ENCODE measurements at places on chromosomes 2 and 18.

DNA sequence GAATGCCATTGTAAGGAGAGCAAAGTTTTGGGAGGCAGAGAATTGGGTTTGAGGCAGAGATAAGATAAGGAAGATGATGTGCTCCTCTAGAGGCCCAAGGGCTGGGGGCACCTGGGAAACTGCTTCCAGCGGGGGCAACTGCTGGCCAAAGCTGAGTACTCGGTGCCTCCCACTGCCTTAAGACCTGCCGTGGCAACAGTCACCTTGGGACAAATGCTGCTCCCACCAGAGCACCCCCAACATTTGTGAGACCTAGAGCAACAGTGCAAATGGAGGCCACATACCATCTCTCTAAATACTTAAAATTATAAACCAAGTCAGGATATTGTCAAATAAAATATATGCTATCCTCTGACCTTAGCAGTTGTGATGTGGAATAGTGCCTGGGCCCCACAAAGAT lies 127.1 kb downstream of the CAPN13 start:
- no peak for DNase-seq

- DNase-seq = peak; percentile 74
Measured at GRCh38 chr2:106982350-106982749, 96.4 kb upstream of the ST6GAL2 start.

DNA sequence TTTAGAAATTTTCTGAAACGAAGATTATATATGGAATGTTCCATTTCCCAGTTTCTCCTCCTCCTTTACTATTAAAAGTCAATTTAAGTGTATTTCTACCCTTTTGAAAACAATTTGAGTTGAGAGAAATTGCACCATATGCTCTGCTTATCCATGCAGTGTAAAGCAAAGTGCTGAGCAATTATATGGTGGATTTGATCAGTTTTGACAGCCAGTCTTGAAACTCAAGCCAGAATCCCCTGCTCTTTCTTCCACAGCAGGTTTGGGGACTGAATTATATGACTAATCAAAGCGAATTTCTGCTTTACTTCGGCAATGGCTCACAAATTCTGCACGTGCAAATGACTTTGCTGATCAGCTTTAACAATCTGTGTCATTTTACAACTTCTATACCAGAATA lies 1183.6 kb downstream of the LRP1B start:
- no peak for DNase-seq

DNA sequence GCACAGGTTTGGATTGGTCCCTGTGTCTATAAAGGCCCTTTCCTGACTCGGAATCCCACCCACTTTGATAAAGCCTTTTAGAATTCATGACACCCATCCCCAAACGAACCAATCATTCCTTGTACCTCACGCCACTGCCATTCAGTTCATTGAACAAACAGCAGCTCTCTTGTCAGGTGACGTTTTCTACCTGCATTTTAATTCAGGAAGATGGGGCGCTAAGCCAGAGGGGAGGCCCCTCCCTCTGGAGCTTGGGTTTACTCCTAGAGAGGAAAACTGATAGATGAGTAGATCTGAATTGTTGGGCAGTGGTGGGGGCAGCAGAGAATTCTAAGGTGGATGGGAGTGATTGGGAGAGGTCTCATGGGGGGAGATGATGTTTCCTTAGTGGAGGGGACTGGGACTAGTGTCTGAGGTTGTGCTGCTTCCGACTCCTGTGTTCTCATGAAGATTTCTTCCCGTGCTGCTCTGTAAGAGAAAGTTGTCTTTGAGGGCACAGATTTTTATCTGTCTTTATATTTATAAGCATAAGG lies 9.6 kb downstream of the RRM2 start:
- no peak for DNase-seq

DNA sequence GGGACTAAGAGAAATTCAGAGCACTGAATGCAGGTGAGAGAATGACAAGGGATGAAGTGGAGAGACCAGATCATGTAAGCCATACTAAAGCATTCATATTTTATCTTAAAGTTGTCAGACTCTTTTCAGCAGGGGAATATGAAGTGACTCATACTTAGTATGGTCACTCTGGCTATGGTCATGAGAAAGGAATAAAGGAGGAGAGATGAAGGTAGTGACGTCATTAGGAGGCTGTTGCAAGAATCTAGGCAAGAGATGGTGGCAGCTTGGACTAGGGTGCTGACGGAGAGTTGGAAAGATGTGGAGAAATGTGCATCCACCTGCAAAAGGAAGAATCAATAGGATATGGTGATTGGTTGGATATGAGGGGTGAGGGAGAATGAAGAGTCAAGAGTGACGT lies 203.2 kb upstream of the ACVR2A start:
- peak; percentile 41 for DNase-seq

- no peak for DNase-seq
Measured at GRCh38 chr2:127679680-127680361, 4.5 kb upstream of the LIMS2 start.

GRCh38 chr18:47627030-47627429 lies 303.4 kb downstream of the SMAD2 start:
- DNase-seq = no peak

GRCh38 chr2:187986390-187987105 lies 305.1 kb upstream of the GULP1 start:
- no peak for DNase-seq

DNA sequence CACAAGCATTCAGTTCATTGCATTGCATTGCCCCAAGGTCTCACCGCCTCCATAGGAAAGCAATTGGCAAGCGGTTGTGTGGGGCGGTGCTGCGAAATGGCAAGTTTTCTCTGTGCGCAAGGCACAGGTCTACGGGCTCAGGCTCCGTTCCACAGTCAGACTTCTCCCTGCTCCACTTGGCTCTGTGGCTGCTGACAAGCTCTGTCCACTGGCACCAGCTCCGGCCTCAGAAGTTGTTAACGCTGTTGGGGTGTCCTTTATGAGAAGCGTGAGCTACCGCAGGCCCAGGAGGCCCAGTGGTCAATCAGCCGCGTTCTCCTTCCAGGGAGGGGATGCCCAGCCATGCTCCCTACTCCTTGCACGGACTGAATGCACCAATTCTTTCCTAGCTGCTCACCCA lies 87.0 kb upstream of the GATA6 start:
- DNase-seq = no peak

- DNase-seq = no peak
Measured at GRCh38 chr2:45011621-45012602, 2.7 kb upstream of the SIX2 start.

DNA sequence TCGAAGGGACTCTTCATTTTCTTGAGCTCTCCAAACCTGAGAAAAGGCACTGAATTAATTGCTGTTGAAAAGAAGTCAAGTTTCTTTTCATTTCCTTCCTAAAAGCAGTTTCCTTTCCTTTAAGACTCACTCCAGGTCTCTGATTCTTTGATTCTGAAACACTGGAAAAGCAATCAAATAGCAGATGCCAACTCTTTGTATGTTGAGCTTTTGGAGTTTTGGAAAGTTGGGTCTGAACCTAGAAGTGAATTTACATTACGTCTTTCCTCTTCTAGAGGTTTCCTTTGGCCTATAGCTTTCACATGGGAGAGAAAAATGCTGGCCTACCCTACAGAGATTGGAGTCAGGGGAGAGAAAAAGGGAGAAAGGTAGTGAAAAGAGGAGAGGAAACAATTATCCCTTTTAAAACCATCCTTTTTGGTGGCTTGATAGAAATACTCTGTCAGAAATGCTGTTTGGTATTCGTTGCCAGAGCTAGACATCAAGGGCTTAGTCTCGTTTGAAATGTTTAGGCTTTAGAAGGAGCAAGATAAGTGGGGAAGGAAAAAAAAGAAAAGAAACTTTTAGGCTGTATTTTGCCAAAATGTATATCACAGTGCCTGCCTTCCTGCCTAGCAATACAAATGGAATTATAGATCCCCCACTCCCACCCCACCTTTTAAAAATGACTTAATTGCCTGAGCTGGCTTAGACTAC lies 187.7 kb downstream of the PRPF40A start:
- DNase-seq = no peak

DNA sequence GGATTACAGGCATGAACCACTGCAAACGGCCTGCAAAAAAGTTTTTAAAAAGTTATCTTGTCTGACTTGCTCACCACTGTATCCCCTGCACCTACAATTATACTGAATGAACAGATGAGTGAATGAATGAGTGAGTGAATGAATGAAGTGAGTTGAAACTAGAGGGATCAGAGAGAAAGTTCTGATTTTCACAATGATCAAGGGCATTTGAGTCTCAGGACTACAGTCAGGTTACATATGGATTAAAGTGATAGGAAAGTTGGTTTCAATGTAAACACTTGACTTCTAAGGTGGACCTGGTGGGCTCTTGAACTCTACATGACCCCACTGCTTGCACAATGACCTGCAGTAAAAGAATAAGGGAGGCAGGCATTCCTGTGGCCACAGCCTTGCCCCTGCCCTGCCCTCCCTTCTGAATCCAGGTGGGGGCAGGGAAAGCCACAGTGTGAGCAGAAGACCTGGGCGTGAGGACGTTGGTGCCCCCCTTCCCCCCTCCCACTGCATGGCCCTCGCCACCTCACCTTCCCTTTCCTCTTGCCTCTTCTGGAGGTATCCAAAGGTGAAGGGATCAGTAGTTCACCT lies 10.7 kb downstream of the C2orf80 start:
- no peak for DNase-seq

- no peak for DNase-seq
Measured at GRCh38 chr2:232120911-232121310, 159.4 kb downstream of the DIS3L2 start.

- DNase-seq = no peak
Measured at GRCh38 chr18:7604361-7604760, 37.2 kb downstream of the PTPRM start.

GRCh38 chr18:55607773-55608172 lies 19.8 kb upstream of the TCF4 start:
- no peak for DNase-seq

- peak; percentile 52 for DNase-seq
Measured at GRCh38 chr18:58862851-58863538, 1.7 kb upstream of the ZNF532 start.

DNA sequence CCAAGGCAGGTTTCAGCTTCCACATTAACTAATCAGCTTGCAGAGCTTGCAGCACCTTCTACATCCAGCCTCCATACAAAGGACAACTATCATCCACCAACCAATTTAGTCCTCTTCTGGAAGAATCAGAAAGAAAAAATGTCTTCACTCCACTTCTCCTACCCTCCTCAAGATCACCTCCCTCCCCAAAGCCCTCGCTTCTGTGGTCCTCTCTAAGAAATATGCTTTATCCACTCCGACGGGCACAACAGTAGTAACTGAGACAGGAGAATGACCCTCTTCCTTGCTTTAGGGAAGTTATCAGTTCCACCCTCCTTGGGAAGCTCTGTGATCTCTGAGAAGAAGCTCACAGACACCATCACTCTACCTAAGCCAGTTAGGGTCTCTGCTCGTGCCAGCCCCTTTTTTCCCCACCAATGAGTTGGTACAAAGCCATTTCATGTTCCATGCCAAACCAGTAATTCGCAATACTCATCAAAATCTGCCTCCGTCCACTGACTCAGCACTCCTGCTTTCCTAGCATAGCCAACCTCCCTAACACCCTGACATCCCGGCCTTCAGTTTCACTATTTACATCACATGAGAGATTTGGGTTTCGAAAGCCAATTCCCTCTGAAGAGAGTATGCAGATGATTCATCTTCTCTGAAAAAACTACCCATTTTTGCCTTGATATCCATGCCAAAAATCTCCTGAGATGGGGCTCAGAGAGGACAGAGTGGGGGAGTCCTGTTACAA lies 114.1 kb upstream of the PKDCC start:
- peak; percentile 87 for DNase-seq

- no peak for DNase-seq
Measured at GRCh38 chr2:65061146-65061909, 5.1 kb downstream of the CEP68 start.

- peak; percentile 62 for DNase-seq
Measured at GRCh38 chr2:20917719-20918572, 95.0 kb upstream of the LDAH start.

DNA sequence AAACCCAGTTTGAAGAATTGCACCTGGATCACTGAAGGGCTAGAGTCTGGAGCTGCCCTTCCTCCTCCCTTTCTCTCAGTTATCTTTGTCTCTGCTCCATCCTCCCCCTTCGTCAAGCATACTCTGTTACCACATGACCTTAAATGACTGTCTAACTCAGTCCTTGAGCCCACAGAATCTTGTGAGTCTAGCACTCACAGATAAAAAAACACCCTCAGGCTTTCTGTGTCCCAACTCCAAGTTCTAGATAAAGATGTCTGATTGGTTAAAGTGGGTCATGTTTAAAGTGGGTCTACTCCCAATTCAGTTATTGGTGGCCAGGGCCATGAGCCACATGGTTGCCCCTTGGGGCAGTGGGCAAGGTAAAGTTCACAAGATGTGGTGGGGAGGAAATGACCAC lies 53.5 kb upstream of the CYP1B1 start:
- no peak for DNase-seq

DNA sequence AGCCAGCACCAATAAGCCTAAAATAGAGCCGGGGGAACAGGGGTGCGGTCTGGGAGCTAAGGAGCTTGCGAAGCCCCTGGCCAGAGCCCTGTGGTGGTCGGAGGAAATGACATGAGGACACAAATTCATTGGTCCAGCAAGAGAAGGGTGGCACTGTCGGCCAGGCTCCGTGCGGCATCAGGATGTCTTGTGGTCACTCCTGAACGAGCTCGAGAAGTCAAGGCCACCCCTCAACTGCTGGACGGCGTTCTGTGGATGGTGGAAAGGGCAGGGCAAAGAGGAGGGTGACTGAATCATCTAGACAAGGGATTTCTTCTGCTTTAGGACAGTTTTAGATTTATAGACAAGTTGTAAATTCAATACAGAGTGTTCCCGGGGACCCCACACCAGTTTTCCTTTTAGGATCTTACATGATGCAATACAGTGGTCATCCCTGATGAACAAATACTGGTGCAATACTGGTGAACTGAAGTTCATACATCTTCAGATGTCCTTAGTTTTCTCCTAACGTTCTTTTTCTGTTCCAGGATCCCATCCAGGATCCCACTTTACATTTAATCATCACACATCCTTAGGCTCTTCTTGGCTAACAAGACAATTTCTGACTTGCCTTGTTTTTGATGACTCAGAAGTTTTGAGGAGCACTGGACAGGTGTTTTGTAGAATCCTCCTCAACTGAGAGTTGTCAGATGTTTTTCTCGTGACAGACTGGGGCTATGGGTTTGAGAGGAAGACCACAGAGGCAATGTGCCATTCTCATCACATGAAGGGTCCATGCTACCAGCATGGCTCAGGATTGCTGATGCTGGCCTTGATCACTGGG lies 13.2 kb downstream of the EDAR start:
- no peak for DNase-seq

DNA sequence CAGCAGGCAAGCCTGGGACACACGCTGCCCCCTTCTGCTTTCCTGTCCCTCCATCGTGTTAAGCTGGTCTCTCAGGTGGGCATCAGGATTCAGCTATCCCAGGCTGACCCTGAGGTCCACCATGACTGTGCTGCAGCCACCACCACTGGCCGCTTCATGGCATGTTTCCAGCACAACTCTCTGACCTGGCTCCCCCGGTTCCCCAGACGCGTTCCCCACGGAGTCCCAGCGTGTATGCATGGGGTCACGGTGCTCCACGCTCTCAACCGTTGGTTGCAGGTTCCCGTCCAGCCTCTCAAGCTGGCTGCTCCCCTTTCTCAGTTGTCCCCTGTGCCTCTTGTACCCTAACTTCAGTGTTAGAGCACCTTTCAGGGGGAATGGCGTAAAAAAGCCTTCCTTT lies 20.3 kb downstream of the HPCAL1 start:
- DNase-seq = no peak

Measured in EL (cell line).